ENCODE measurements at places on chromosomes 7 and 10. TPM values are rescaled to one million over a fixed set of nuclear protein-coding genes. Genes with fewer than 3 reads are reported as not detected.

LRRC18 gene
- total RNA-seq, result not detected

CUL1 gene
- total RNA-seq, result 56.3 TPM

- no peak for DNase-seq
These were observed 18.0 kb upstream of the NPVF start for GRCh38 chr7:25246306-25246705.

DNA sequence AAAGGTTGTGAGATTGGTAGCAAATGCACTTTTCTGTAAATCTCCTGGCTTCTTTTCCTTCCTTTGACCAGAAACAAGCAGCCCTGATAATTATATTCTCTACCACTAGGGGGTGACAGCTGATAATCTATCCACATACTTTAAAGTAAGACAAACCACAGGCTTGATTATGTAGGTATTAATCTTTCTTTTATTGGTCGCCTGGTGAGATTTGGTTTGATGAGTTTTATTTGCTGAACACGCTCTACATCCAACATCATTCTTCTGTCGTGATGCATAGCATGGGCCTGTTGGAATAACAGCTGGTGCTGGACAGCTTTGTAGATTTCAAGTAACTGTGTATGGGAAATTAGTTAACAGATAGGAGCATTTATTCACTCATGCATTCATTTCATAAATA is 63.5 kb downstream of the ZNF365 start:
- peak; percentile 68 for DNase-seq

DNA sequence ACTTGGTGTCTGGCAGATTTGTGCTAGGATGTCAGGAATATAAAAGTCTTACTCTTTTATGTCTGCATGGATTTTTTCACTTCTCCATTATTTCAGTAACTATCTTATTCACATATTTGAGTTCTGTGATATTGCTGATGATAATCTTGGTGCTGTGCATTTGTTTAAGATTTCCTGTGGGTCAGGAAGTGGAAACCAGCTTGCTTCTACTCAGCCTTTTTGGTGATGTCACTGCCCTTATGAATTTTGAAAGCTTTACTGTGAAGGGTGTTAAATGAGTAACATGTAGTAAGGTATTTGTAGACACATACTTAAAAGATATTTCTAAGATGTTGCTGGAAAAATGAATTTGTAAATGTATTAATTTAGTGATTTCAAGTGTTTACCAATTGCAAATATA is 69.5 kb upstream of the VOPP1 start:
- peak; percentile 10 for DNase-seq

DNA sequence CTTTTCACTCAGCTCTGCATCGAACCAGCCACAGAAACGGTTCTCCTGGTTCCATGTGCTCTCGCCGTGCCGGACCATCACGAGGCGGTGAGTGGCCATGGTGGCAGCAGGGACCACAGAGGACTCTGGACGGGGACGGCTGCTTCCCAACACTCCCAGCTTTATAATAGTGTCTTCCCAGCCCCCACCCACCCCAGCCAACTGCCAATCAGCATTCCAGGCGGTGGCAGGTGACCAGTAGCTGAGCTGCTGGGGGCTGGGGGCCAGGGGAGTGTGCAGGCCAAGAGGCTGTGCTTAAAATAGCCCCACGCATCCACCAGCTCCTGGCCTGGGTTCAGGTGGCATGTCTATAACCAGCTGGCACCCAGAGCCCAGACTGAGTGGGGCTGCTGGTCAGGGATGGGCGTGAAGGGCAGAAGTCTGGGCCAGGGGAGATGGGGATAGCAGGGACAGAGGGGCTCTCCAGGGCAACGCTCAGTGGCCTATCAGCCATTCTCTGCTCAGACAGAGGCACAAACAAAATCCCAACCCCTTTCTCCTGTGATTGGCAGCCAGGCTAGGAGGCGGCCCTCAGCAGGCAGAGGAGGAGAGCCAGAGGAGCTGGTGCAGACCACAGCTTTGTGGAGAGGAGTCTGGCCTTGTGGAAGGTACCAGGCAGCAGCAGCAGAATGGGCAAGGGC is at the start of gene PGAM2:
Gene PGAM2, minus strand, starts transcription at position 137 of the 680 bp plus-strand sequence. Its CDS starts 38 bp downstream, at position 99.
- peak; percentile 56 for DNase-seq

DNA sequence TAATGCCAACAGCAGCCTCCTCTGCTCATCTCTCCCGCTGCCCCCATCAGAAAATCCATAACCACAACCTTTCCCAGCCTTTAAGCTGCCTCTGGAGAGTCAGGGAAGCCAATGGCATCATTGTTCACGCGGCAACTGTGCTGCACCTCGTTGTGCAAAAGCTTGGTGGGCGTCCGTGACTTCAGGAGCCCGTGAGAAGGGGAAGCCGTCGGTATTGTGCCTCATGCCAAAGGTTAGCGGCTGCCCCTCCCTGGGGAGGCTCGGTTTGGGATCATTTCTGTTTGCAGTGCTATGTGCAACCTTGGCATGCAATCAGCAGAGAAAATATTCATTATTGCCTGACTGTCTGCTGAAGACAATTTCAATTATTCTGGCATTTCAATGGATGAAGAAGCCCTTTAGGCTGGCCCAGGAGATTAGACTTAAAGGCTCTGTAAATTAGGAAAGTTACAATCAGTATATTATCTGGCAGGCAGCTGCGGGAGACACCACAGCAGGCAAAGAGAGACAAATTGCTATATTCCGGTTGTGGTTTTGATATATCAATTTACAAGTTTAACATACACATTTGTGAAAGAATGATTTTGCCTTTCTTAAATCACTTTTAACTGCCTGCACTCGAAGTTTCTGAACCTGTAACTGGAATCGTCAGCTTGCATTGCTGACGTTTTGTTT is 244.5 kb downstream of the GATA3 start:
- no peak for DNase-seq

GRCh38 chr7:158047391-158048059 is 540.1 kb downstream of the PTPRN2 start:
- no peak for DNase-seq

DNA sequence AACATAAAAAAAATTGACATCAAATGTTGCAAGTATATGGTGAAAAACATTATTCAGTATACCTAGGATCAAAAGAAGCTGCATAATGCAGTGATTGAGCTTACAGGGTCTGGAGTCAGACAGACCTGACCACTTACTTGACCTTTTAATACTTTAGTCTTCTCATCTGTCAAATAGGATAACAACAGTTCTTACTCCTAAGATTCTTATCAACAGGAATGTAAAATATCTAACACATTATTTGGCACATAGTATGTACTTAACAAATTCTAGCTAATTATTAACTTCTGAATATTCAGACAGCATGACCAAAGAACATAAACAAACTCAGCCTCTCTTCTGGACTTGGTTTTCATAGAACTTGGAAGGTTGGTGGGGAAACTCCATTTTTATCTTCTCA is 45.6 kb upstream of the PIP4K2A start:
- DNase-seq, result no peak

All from RPMI7951 (cell line).